Activated CD8-positive, alpha-beta memory T cell treated with anti-CD3 and anti-CD28 coated beads, Interleukin-2, amount 10 ng/mL, durations not matched to agents 7 days and 5 days (primary cell): ENCODE measurements at places on chromosomes 12 and 14. TPM values are rescaled to one million over a fixed set of nuclear protein-coding genes. Genes with fewer than 3 reads are reported as not detected.

The CKAP4 gene
- 3.7 TPM for total RNA-seq

The SELPLG gene
- 148 TPM for total RNA-seq

The PLBD1 gene
- not detected for total RNA-seq

The KCNH5 gene
- not detected for total RNA-seq

- no peaks in the 10 kb centered on the region for H3K4me1 ChIP-seq
- H3K27me3 ChIP-seq = peaks cover 15% of the 10 kb centered on the region
- DNase-seq = no peak
- no peak overlapping the region for H3K27ac ChIP-seq
- no peaks in the 10 kb centered on the region for H3K36me3 ChIP-seq
These were observed 25.4 kb downstream of the FAM222A start for GRCh38 chr12:109738878-109739665.

DNA sequence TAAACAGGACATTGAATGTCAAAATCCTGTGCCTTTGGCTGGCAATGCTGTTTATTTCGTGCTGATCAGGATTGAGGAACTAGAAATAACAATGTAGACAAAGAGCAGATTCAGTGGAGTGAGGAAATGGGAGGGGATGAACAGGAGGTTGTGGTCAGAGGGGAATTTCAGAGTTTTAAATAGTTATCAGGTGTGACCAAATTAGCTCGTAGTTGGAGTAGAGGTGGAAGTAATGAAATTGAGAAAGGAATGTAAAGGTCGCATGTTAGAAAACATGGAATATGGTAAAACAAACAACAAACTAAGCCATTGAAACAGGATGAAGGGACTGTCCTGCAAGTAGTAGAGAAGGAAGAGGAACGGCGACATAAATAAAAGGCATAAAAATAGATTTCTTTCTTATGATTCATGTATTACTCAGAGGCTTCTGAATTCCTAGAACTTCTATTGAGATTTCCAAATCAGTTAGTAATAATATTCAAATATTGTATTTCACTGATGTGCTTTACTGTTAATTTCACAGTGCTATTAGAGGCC is 9.5 kb upstream of the SAV1 start:
- no peaks in the 10 kb centered on the region for H3K27me3 ChIP-seq
- peaks cover 8% of the 10 kb centered on the region for H3K4me1 ChIP-seq
- no peaks in the 10 kb centered on the region for H3K36me3 ChIP-seq
- no peak overlapping the region for H3K27ac ChIP-seq
- H3K4me3 ChIP-seq = no peak overlapping the region
- no peak for DNase-seq

DNA sequence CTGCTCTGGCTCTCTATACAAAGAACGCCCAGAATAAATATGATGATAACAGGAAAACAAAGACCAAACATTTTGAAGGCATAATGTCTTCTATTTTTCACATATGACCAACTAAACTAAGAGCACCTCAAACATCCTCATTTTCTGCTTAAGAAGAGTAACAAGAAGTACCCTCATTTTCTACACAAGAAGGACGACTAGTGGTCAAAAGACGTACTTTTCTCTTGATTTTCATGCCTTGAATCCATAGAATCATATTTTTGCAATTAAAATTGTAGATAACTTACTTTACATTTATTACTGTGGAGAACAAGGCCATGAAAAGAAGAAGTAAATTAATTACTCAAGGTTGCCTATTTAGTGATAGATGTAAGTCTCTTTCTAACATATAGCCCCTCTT is 358.6 kb downstream of the DUSP6 start:
- no peaks in the 10 kb centered on the region for H3K36me3 ChIP-seq
- H3K4me3 ChIP-seq = no peak overlapping the region
- DNase-seq = no peak
- peaks cover 30% of the 10 kb centered on the region for H3K27me3 ChIP-seq

DNA sequence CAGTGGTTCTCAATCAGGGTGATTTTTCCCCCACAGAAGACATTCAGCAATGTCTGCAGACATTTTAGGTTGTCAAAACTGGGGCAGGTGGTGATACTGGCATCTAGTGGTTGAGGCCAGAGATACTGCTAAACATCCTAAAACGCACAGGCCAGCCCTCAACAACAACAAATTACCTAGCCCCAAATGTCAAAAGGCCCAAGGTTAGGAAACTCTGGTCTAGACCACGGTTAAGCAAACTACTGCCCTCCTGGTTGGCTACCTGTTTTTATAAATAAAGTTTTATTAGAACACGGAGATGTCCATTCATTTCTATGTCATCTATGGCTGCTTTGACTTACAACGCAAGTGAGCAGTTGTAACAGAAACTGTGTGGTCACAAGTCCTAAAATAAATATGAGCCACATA is 186.7 kb downstream of the EFCAB11 start:
- H3K36me3 ChIP-seq = no peaks in the 10 kb centered on the region
- DNase-seq = peak; percentile 79

GRCh38 chr12:52151837-52152783 is 39.7 kb downstream of the KRT80 start:
- DNase-seq = peak; percentile 76
- H3K27me3 ChIP-seq = peaks cover 7% of the 10 kb centered on the region
- H3K27ac ChIP-seq = peak overlapping the region; percentile 42
- H3K4me3 ChIP-seq = no peak overlapping the region
- H3K4me1 ChIP-seq = peaks cover 20% of the 10 kb centered on the region
- no peaks in the 10 kb centered on the region for H3K36me3 ChIP-seq

DNA sequence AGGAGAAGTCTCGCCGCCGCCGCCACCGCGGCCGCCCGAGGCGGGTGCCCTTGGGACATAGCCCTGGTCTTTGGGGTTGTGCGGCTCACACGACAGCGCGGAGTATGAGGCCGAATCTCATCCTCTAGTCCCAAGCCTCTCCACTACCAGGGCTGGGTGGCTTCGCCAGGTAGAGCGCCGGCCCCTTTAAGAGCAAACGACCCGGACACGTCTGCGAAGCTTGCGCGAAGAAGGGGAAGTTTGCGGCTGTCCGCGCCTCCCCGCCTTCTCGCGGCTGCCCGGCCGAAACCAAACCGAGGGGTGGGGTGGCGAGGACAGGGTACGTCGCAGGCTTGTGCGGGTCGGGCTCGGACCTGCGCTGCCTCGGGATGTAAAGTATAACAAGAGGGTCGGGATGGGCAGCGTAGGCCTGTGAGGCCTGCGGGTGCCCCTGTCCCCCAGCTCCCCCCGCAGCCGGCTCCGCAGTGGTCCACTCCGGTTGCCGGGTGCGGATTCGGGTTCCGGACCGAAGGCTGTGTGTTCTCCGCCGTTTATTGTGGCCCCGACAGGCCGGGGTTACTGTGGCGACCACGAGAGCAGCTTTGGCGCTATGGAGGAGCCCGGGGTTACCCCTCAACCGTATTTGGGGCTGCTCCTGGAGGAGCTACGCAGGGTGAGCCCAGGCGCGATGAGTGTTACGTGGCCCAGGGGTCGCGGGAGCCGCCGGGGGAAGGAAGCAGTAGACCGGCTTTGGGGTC is 33.3 kb downstream of the MIA2 start:
- H3K36me3 ChIP-seq = peaks cover 32% of the 10 kb centered on the region
- DNase-seq = peak; percentile 86
- peak overlapping the region; percentile 76 for H3K4me3 ChIP-seq
- H3K4me1 ChIP-seq = peaks cover 37% of the 10 kb centered on the region
- H3K27ac ChIP-seq = peak overlapping the region; percentile 86
- H3K27me3 ChIP-seq = no peaks in the 10 kb centered on the region

DNA sequence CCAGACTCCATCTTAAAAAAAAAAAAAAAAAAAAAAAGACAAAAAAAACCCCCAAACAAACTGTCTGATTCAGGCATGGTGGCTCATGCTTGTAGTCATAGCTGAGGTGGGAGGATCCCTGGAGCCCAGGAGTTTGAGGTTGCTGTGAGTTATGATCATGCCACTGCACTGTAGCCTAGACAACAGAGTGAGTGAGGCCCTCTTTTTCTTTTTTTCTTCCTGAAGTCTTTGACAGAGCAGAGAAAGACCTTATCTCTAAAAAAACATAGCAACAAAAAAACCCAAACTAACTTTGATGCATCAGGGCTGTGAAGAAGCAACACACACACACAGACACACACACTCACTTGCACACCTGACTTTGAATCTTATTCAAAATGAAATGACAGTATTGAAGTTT is 7.7 kb upstream of the AMN1 start:
- peak; percentile 73 for DNase-seq
- H3K27ac ChIP-seq = peak overlapping the region; percentile 49
- no peaks in the 10 kb centered on the region for H3K27me3 ChIP-seq
- peaks cover 11% of the 10 kb centered on the region for H3K36me3 ChIP-seq

GRCh38 chr14:87934185-87934584 is 58.8 kb downstream of the GALC start:
- no peak for DNase-seq
- H3K27me3 ChIP-seq = no peaks in the 10 kb centered on the region
- H3K27ac ChIP-seq = no peak overlapping the region
- H3K4me3 ChIP-seq = no peak overlapping the region
- peaks cover 5% of the 10 kb centered on the region for H3K4me1 ChIP-seq

DNA sequence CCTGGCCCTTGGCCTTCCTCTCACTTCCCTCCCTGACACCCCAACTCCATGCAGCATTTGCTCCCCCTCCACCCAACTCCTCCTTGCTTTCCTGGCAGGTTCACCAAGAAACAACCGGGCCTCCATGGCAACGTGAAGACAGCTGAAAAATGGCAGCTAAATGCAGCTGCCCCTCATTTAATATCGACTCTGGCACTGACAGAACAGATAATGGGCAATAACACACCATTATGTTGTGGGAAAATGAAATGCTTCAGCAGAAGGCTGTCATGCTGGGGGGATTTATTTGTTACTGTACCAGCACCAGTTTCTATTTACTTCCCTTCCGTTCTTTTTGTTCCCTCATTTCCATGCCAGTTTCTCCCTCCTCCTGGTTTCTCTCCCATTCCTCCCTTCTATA is 440.8 kb downstream of the NRXN3 start:
- DNase-seq = no peak
- H3K27ac ChIP-seq = no peak overlapping the region
- H3K4me1 ChIP-seq = no peaks in the 10 kb centered on the region
- no peak overlapping the region for H3K4me3 ChIP-seq
